Mesenteric fat pad (tissue), 1 donor: ENCODE measurements at places on chromosomes 5 and 9. TPM values are rescaled to one million over a fixed set of nuclear protein-coding genes. Genes with fewer than 3 reads are reported as not detected.
A peak's percentile ranks its signal among the peaks of the same experiment; 100 is the strongest.

Gene PCBD2
- total RNA-seq: 10.7 TPM

Gene MYOZ3
- 0.42 TPM for total RNA-seq

Gene PCDHGA6
- 3.1 TPM for total RNA-seq

Gene SLC34A1
- total RNA-seq: not detected

Gene EFCAB9
- total RNA-seq: not detected

Gene RNF183
- not detected for total RNA-seq

Gene ADAMTS2
- 79.4 TPM for total RNA-seq

Gene TPPP
- 5.4 TPM for total RNA-seq

Gene GLRA1
- not detected for total RNA-seq

Gene DAB2IP
- 86.1 TPM for total RNA-seq

Gene STOM
- total RNA-seq: 620 TPM

DNA sequence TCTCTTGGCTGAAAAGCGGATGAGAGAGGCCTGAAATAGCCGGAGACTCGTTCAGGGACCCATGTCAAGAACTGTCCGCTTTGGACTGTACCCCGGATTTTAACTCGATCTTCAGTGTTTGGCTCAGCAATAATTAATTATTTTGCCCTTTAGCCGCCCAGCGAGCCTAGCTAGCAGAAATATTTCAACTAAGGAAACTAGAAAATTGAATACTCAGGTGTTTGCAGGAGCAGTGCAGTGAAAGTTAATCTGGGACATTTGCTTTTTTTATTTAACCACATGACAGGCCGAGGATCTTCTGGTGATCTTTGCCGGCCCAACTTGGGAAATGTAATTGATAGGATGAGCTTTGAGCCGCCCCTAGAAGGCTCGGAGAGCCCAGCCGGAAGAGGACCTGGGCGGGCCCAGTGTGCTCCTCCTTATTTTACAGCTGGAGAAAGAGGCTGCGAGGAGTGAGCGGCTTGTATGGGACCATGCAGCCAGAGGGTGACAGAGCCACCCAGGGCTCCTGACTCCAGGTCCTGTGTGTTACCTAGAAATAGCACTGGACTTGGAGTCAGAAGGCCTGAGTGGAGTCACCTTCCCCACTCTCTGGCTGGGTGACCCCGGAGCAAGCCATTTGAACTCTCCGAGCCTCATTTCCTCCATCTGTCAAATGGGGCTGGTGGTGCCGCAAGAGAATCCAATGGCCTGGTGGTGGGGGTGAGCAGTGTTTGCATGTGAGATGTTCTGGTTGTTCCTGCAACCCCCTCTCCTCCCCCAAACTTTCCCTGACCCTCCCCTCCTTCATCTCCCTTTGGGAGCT lies 2.4 kb downstream of the PPARGC1B start:
- no peak for DNase-seq

- DNase-seq: no peak
Observed at GRCh38 chr5:72018143-72018803, 89.0 kb upstream of the MAP1B start.

DNA sequence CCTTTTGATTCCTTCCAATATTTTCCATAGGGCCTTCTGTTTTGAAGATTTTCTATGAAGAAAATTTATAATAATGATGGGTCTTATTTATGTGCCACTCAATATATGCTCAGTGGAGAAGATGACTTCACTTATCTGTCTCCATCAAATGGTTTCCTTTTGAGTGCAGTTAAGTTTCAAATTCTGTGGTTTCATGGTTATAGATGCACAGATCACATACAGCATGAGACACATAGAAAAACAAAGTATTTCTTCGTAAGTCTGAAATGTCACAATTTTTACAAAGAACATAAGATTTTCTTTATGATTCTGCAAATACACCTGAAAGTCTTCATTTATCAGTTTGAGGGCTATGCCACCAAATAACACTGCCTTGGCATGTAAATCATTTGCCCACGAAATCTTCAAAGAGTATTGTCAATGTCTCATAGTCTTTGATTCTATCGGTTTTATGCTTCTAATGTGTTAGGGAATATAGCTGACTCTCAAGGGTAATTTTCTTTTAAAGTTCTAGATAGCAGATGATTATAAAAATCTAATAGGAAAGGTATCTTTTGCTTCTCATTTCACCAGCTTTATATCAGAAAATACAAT lies 14.1 kb downstream of the CFAP95 start:
- DNase-seq: no peak

GRCh38 chr5:79124607-79125006 lies 13.0 kb downstream of the BHMT start:
- DNase-seq: no peak

- DNase-seq: no peak
Observed at GRCh38 chr5:146051678-146052077, 53.7 kb downstream of the PLAC8L1 start.

GRCh38 chr5:33531824-33532223 lies 91.1 kb downstream of the TARS1 start:
- no peak for DNase-seq

GRCh38 chr9:88230612-88231011 lies 92.3 kb upstream of the SPATA31C2 start:
- no peak for DNase-seq

DNA sequence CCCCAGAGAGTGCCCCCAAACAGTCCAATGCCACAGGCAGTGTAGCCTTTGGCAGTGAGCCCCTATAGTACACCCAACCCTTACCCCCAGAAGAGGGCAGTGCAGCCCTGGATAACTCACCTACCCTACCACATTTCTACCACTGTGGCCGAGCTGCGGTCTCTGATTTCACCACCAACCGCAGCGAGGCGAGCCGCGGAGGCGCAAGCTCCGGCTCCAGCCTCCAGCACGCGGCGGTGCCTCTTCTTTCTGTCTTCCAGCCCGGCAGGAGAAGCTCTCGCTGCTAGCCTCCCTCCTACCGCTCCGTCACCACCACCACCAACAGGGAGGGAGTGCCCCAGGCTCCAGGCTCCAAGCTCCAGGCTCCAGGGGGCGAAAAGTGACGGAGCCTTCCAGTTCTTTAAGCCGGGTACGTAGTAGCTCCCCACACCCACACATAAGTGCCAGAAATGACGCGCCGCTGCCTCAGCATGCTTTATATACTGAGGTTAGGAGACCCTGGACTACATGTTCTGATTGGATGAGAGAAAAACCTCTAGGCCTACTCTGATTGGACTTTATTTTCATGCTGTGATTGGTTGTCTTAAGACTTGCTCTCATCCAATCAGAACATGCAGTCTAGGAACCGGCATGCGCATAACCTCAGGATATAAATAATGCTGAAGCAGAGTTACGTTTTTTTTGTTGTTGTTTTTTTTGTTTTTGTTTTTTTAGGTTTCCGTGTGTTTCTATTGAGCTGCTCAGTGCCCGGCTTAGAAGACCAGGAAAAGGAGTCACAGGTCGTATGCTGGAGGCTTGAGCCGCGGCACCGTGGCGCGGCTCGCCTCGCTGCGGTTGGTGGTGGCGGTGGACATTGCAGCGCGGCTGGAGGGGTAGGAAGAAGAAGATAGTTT lies at the start of gene PCAT7:
Gene PCAT7 (plus strand): TSS at position 645 of the 893 bp plus-strand sequence.
- DNase-seq: no peak

DNA sequence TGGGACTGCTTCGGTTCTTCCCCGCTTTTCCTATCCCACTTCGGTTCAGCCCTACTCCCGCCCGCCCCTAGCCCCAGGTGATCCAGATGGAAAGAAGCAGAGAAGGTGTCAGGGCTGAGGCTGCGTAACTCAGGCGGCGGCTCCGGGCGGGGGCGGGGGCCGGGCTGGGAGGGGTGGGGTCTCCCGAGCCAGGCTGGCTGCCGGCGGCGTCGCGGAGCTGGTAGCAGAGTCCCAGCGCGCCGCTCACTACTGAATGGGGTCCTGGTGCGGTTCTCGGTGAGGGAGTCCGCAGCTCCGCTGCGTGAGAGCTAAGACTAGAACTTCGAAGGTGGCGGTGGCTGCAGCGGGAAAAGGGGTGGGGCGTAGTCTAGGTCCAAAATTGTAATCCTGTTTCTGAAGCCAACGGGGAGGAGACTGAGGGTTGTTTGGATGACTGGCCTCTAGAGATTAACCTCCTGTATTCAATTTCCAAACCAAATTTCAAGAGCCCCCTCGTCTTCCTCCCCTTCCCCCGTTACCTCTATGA lies 1.4 kb downstream of the PRR16 start:
- DNase-seq: peak; percentile 89

DNA sequence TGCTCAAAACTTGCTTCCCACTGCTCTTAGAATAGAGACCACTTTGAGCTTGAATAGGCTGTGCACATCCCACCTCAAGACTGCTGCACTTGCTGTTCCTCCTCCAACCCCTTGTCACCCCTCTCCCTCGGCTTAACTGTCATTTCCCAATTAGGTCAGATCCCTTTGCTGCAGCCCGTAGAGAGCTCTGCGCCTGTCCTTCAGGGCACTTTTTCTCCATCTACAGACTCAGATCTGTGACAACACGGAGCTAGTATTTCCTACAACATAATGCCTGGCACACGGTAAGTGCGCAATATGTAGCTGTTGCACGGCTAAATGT lies 485 bp upstream of the HABP4 start:
- DNase-seq: no peak

DNA sequence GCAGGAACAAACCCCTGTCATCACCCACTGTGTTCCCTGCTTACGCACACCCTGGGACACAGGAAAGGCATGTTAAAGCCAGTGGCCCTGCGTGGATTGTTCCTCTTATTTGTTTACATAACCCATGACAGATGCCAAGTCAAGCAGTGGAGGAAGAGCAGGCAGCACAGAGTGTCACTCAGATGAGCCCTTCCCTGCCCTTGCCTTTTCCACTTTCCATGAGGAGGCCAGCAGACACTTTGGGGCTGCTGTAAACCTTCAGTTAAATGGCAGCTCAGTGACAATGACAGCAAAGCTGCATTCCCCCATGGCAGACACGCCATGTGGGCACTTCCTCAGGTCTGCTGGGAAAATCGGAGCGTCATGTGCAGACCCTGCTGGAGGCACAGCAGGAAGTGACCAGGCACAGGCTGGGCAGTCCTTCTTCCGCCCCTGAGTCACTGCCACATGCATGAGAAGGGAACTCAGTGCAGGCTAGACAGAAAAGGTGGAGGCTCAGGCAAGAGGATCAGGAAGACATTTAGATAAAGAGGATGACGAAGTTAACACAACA lies 216.8 kb upstream of the PIK3R1 start:
- no peak for DNase-seq

DNA sequence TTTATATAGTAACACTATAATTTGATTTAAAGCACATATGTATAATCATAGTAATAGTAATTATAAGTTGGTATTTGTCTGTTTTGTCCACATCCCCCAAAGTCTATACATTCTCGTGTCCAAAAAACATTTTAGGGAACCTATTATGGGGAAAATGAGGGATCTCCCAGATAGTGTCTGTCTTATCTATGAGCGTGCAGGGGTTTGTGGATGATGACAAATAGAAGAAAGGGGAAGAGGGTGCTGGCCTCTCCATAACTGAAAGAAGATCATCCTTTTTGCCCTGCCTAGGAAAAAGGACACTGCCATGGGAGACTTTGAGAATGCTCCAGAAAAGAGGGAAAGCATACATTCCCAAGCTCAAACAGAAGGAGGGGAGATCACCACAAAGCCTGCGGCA lies 45.3 kb downstream of the C5orf22 start:
- no peak for DNase-seq

DNA sequence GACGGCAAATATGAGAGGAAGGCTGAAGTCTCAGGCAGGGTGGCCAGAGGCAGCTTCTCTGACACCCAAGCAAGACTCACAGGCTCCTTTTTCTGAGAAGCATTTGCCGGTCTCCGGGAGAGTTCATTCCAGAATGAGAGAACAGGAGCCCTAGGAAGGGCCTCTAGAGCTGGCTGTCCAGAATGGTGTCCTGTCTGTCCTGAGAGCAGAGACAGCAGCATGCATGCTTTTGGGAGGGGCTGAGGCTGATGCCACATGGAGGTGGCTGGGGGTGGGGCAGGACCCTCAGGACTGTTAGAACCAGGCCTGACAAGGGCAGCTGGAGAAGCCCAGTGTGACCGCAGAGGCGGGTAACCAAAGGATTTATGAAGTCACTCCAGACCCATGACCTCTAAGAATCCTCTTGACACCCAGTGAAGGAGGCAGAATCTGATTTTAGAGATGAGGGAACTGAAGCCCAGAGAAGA lies 60.0 kb downstream of the SHB start:
- DNase-seq: no peak

GRCh38 chr5:142281966-142282365 lies 42.9 kb downstream of the SPRY4 start:
- DNase-seq: no peak

GRCh38 chr9:72960446-72960845 lies 7.6 kb upstream of the ALDH1A1 start:
- no peak for DNase-seq

GRCh38 chr5:22649074-22649473 lies 204.1 kb downstream of the CDH12 start:
- DNase-seq: no peak

DNA sequence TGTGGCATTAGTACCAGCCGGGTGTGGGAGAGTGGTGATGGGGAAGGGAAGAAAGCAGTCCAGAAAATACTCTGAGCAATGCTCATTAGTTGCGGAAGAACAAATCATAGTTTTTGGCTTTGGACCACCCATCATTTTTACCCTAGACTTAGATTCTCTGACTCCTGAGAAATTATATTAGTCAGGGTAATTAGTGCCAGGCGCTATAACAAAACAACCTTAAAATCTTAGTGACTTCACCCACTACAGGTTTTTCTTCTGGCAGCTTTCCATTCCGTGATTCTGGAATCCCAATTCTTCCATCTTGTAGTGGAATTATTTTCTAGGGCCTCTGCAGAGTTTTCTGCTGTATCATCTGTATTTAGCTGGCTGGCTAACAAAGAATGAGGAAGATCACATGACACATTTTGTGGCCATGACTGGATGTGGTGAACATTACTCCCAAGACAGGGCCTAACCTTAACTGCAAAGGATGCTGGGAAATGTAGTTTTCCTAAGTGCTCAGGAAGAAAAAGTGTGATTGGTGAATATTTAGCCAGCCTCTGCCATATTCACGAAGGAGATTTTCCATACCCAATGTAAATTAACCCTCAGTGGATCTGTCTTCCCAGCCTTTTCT lies 373.0 kb upstream of the MEF2C start:
- DNase-seq: no peak

GRCh38 chr5:43773478-43773844 lies 170.5 kb downstream of the NNT start:
- no peak for DNase-seq

DNA sequence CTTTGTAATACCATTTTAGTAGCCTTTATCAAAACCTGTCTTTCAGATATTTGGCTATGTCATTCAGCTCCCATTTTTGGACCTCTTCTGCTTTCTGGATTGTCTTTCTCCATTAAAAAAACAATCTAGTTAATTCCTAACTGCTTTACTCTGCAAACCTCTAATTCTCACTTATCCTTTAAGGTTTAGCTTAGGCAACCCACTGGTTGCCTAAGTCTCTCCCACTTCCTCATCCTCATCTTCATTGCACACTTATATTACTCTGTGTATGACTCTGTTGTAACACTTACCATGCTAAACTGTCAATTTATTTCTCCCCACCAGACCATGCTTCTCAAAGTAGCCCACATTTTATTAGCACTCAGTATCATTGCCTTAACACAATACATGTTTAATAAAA lies 205.0 kb upstream of the DMRTA1 start:
- no peak for DNase-seq

DNA sequence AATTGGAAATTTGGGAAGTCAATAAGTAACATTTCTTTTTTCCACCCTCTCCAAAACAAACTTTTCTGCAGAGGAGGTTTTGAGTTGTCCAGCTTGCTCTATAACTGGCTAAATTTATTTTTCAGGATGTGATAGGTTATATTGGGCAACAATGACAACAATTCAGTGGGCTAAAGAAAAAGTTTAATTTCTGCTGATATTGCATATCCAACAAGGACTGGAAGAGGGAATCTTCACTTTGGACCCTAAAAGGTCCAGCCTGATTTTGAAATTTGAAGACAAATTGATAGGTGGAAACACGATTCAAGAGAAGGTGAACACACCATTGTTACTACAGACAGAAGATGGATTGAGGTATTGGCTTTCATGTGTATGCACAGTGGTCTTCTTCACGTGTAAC lies 393.1 kb downstream of the BRINP1 start:
- DNase-seq: no peak
